ENCODE measurements at places on chromosomes 16 and 17.

- ATAC-seq: no peak
Observed at GRCh38 chr17:49252148-49252695, 21.6 kb upstream of the PHOSPHO1 start.

DNA sequence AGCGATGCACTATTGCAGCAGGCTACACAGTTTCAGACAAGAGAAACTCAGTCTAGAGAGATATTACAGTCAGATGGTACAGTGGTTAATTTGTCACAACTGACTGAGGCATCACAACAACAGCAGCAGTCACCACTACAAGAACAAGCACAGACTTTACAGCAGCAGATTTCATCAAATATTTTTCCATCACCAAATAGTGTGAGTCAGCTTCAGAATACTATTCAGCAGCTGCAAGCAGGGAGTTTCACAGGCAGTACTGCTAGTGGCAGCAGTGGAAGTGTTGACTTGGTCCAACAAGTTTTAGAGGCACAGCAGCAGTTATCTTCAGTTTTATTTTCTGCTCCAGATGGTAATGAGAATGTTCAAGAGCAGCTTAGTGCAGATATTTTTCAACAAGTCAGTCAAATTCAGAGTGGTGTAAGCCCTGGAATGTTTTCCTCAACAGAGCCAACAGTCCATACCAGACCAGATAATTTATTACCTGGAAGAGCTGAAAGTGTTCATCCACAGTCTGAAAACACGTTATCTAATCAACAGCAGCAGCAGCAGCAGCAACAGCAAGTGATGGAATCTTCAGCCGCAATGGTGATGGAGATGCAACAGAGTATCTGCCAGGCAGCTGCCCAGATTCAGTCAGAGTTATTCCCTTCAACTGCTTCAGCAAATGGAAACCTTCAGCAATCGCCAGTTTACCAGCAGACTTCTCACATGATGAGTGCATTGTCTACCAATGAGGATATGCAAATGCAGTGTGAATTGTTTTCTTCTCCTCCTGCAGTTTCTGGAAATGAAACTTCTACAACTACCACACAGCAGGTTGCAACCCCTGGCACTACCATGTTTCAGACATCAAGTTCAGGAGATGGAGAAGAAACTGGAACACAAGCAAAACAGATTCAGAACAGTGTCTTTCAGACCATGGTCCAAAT, 34.1 kb downstream of the NQO1 start:
- no peak for ATAC-seq

DNA sequence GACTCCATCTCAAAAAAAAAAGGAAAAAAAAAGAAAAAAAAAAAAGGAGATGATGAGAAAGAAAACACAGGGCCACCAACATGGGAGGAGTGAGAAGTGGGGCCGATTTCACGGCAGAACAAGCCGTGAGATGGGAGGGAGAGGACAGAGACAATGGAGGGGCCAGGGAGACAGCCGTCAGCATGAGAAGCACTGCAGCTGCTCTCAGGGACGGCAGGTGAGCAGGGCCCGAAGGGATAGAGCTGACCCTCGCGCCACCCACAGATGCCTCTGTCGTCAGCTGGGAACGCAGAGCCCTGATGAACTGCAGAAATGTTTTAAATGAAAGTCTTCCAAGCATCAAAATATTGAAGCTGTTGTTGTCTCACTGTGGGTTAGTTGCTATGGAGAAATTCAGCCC, 20.3 kb downstream of the PITPNM3 start:
- ATAC-seq: no peak

- ATAC-seq: no peak
Observed at GRCh38 chr17:58339755-58340404, 11.3 kb upstream of the TSPOAP1 start.

DNA sequence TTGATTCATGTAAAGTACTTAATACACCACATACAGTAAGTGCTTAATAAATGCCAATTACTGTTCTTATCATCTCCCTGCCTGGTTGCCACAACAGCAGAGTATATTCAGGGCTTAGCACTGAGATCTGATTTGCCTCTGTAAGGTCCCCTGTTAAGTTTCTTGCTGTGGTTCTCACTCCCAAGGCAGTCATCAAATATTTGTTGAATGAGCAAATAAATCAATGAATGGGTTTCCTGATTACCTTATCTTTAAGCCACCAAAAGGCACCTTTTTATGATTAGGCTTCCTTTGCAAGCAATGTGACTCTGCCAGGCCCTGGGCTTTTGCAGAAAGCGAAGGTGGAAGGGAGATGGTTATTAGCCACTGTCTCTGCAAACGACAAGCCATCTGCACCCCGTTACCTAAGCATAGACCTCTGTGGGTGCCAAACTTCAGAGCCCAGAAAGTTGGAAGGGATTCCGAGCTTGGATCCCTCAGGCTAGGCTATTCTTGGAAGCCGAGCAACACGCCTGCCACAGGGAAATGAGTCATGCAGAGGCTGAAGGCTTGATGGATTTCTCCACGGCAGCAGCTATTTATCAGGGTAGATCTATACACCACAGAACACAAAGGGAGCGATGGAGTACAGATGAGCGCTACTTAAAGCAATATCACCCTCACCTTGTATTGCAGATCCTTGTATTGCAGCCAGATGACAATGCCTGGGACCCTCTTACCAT, 102.0 kb downstream of the GRIN2A start:
- no peak for ATAC-seq

- peak; percentile 86 for ATAC-seq
Observed at GRCh38 chr17:57578608-57579225, 166.4 kb downstream of the CCDC182 start.

GRCh38 chr17:80292521-80292971, 31.9 kb downstream of the RNF213 start:
- no peak for ATAC-seq

- no peak for ATAC-seq
Observed at GRCh38 chr17:41812381-41813151, at the start of gene FKBP10. TSS of gene FKBP10 (plus strand) at chr17:41813004. CDS start at chr17:41813035, 31 bp downstream.

DNA sequence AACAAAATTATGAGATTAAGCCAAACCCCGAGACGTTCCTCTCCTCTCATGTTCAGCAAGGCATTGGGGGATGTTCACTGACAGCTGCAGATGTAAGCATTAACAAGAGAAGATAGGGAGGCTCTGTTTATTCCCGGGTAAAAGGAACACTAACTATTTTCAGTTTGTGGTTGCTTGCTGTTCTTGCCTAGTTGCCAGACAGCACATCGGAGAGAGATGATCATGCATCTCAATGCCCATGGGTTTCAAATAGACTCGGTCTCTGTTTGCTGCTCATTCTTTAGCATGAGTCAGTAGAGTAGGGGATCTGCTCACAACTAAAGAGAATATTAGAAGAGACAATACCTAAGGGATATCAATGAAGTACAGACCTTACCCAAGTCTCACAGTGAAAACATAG, 78.3 kb downstream of the TMEM100 start:
- no peak for ATAC-seq

GRCh38 chr17:28141773-28142172, 99.3 kb downstream of the NLK start:
- ATAC-seq: no peak

GRCh38 chr17:77601054-77601979, 357.2 kb upstream of the TNRC6C start:
- ATAC-seq: no peak

- ATAC-seq: no peak
Observed at GRCh38 chr17:6894206-6894528, 62.6 kb upstream of the TEKT1 start.

- no peak for ATAC-seq
Observed at GRCh38 chr16:57635266-57636097, 7.1 kb downstream of the ADGRG1 start.

DNA sequence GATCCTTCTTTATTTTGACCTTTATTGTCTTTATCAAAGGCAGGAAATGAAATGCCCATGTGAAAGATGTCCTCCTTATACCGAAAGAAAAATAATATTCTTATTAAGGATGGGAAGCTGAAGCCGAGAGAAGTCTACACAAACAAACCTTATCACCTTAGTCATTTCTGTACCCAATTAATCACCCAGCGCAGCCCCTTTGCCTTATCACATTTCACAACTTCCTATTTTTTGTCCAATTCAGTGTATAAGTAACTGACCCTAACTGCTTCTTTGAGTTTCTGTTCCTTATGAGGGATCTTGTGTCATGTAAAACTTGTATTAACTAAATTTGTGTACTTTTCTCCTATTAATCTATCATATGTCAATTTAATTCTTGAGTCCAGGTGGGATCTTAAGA, 16.4 kb upstream of the CCL23 start:
- ATAC-seq: peak; percentile 88
